Osteoblast (primary cell): ENCODE measurements at places on chromosomes 6 and 20.

DNA sequence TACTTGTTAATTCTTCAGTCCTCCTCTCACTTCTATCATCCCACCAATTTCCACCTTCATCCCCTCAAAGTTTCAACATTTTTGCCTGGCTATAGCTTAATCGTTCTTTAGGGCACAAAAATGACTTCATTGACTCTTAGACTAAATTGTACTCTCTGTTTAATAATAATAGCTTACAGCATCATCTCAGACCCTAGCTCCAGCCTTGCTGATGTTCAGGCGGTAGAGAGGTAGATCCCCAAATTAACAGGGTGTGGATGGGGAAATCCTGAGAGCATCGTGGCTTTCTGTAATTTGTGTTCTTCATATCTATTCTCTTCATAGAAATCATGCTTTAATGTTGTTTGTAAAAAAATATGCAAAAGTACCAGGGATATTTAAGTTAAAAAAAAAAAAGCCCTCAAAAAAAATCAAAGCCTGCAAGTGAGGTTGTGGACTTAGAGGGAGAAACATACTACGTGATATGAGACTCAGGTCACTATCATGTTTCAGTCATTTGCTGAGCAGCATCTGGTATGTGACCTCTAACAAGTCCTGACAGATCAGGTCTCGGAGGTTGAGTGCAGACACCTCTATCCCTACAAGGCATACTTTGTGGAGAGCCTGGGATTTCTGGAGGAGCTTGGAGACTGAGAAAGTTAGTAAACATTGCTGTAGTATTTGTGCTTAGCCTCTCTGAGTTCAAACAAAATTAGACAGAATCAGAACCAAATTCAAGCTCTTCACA is 1063.3 kb upstream of the CITED2 start:
- DNase-seq = no peak

DNA sequence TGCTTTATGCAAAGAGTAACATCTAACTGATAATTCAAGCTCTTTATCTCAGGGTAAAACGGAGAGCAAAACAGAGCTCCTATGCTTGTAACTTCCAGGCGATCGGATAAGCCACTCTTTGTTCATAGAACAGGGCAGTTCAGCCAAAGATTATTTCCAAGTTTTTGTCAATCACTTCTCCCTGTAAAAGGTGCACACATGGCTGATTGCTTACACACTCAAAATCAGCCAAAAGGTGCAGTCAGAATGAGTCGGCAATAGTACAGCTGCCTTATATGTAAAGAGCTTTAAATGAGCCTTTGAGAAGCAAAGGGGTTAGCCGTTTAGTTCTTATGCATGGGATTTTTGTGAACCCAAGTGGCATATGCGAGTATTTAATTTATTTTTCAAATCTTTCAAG is 449.6 kb upstream of the POU3F2 start:
- no peak for DNase-seq

DNA sequence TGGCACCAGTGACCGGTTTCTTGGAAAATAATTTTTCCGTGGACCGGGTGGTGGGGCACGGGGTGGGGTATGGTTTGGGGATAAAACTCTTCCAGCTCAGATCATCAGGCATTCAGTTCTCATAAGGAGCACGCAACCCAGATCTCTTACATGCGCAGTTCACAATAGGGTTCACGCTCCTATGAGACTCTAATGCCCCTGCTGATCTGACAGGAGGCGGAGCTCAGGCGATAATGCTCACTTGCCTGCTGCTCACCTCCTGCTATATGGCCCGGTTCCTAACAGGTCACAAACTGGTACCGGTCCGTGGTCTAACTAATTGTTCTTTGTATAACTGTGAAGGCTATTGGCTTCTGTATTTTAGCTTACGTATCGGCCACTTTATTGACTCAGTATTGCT is 51.7 kb downstream of the VSTM2L start:
- DNase-seq = no peak

GRCh38 chr6:98014442-98015201 is 731.6 kb upstream of the MMS22L start:
- no peak for DNase-seq

DNA sequence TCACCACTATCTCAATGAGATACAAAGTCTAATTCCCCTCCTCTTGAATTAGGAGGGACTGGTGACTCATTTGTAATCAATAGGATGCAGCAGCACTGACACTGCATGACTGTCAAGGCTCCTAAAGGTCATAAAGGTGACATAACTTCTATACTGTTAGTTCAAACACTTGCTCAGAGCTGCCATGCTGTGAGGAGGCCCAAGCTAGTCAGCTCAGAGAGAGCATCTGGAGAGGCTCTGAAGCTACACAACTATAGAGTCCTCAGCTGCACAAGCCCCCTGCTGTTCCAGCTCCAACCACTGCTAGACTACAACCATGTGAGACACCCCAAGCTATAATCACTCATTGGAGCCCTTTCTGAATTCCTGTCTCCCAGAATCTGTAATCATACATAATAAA is 17.0 kb upstream of the HEY2 start:
- DNase-seq = no peak

GRCh38 chr6:169300916-169301315 is 47.3 kb upstream of the THBS2 start:
- DNase-seq = no peak

DNA sequence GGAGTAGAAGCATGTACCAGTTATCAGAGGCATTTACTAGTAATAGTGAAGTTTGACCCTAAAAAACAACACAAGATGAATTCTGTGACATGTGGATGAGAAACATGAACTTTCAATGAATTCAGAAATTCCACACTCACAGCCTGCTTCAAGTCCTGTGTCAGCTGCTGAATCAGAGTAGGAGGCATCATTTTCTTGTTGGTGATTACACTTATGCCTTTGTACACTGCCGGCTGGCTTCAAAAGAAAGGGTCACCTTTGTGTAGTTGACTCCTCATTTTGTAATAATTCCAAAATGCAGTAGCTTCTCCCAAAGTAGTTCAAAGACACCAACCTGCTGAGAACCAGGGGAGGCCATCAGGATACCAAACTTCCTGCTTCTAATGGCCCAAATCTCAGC is 165.5 kb downstream of the BACH2 start:
- peak; percentile 22 for DNase-seq

GRCh38 chr6:110140650-110141049 is 38.8 kb downstream of the WASF1 start:
- DNase-seq = no peak

DNA sequence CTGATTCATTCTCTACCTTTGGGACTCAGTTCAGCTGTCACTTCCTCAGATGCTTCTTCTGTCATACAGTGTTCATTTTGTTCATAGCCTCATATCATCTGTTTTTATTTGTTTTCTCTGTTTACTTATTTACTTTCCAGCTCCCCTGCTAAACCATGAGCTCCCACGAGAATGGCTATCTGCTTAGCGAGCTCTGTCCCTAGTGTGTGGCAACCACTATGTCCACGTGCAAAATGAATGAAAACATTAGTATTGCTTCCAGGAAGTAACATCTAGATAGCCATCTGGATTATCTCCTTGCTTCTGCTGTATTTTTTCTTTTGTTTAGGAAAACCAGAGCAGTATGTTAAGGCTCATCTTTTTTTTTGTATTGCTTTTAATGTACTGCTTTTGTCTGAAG is 417.0 kb upstream of the SLC35B3 start:
- DNase-seq = no peak

DNA sequence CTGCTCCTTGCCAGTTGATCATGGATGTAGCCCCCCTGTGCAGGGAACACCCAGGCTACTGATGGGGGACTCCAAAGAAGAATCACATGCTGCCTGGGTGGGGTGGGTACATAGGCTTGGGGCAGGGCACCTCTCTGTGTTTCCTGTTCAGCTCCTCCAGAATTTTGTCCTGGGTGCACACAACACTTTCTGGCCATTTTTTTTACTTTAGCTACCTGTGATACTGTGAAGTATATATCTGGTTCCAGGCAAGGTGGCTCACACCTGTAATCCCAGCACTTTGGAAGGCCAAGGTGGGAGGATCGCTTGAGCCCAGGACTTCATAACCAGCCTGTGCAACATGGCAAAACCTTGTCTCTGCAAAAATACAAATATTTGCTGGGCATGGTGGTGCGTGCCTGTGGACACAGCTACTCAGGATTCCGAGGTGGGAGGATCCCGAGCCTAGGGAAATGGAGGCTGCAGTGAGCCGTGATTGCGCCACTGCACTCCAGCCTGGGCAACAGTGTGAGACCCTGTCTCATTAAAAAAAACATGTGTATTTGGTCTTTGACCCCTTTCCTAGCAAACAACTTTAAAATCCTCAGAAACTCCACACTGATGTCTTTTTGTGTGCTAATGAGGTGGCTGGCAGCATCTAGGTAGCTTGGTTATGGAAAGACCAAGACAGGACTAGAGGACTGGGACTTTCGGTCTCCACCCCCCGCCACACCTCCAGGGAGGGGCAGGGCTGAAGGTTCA is 14.1 kb downstream of the SLC4A11 start:
- DNase-seq = peak; percentile 52
